ENCODE measurements at places on chromosomes 4 and X.

GRCh38 chr4:52840531-52841370 lies 21.4 kb upstream of the RASL11B start:
- peak; percentile 83 for DNase-seq

DNA sequence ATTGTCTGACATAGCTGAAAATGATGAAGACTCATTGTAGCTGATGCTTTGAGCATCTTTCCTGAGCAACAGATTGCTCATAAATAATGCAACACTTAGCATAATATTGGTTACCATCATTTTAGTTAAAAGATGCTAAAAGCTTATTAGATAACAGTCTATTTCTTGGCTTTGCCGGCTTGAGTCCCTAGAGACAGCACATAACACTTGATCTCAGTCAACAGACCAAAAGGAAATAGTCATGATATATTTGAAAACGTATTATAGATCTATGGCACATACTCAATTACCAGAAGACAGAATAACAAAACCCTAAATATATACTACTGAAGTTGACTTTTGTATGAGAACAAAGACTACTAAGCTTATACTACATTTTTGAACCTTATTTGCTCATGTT lies 846.7 kb upstream of the EPHA5 start:
- no peak for DNase-seq

GRCh38 chr4:153081006-153081580 lies 123.2 kb upstream of the TRIM2 start:
- no peak for DNase-seq

DNA sequence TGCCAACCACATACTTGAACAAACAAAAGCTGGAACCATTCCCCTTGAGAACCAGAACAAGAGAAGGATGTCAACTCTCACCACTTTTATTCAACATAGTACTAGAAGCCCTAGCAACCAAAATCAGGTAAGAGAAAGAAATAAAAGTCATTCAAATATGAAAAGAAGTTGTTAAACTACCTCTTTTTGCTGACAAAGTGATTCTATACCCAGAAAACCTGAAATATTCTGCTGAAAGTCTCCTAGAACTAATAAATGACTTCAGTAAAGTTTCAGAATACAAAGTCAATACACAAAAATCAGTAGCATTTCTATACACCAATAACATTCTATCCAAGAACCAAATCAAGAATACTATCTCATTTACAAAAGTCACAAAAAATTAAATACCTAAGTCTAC lies 187.0 kb downstream of the UGT8 start:
- no peak for DNase-seq

DNA sequence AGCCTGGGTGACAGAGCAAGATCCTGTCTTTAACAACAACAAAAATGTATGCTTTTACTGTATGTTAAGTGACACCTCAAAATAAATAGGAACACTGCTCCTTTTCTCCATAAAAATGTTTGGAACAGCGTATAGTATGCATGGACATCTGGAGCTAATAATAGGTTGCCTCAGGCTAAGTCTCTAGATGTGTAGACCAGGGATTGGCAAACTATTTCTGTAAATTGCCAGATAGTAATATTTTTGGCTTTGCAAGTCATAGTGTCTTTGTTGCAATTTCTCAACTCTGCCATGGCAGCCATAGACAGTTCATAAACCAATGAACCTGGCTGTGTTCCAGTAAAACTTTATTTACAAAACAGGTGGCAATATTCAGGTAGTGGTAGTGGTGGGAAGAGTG lies 76.6 kb upstream of the CBLL2 start:
- DNase-seq = no peak

DNA sequence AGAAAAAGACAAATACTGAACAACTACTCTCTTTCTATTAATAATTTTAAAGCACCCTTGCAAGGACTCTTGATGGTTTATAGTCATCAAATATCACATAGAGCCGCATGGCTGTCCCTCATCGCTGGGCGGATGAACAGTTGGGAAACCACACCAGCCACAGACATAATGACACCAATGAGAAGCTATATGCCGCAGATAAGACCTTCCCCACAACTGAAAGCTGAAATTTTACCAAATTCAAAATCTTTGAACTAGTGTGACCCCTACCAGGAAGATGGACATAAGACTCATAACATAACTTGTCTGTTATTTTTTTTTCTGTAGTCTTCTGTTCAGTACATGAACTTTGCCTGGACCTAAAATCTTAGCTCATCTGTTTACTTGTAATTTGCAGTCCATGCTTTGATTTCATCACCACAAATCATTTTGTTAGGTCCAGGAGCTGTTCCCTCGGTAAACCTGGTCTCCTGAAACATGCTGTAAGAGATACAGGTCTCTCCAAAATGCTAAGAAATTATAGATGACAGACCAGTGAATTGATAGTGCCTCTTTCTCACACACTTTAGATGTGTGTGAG lies 157.3 kb upstream of the RAPGEF2 start:
- no peak for DNase-seq

- no peak for DNase-seq
These were observed 404 bp upstream of the GPRASP2 start for GRCh38 chrX:102711872-102712215.

DNA sequence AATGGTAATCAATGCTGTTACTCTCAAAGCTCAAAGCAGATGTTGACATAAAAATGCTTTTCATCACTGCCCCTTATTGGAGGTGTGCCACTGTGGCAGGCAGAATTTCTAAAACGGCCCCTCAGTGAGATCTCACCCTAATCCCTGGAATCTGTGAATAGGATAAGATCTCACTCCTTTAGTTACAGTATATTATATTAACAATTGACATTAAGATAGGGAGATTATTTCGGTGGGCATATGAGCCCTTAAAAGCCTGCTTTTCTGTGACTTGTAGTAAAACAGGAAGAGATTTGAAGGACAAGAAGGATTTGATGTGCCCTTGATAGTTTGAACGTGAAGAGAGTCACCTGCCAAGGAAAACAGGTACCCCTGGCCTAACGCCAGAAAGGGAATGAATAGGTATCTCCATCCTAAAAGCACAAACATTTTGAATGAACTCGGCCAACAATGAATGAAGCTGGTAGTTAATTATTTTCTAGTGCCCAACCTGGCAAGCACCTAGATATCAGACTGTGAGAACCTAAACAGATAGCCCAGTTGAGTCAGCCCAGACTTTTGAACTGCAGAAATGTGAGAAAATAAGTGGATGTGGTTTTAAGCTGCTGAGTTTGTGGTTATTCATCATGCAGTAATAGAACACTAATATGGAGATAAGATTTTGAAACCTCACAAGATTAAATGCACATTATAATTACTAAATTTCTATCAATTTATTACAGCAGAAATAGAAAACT lies 881.6 kb downstream of the PCDH18 start:
- no peak for DNase-seq

DNA sequence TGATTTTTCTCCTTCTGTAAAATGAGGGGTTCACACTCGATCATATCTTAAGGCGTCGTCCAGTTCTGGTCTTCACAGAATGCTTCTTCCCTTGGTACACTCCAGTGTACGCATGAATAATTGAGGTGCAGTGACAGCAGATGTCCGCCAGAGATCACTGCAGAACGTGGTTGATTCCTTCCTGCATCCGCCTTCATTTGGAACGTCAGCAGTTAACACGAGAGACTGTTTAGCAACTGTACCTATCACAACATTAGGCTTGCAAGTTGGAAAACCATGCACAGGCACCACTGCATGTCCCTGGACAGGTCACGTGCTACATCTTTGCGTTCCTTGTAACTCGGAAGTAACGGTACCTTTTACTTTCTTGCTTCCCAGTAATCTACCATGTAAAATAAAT lies 66.0 kb upstream of the GEMIN8 start:
- DNase-seq = peak; percentile 60

- no peak for DNase-seq
These were observed at the start of gene ZFYVE28 for GRCh38 chr4:2417765-2418649. TSS of gene ZFYVE28 (minus strand) at chr4:2418645. CDS start at chr4:2418323, 322 bp downstream.
